ENCODE measurements at places on chromosomes 3 and 15. TPM values are rescaled to one million over a fixed set of nuclear protein-coding genes. Genes with fewer than 3 reads are reported as not detected.
A peak's percentile ranks its signal among the peaks of the same experiment; 100 is the strongest.

ZNF774 gene
- total RNA-seq: 11.9 TPM

SEMA7A gene
- 38.1 TPM for total RNA-seq

DAZL gene
- not detected for total RNA-seq

CLRN1 gene
- total RNA-seq: not detected

TRPM1 gene
- total RNA-seq: not detected

ACP3 gene
- total RNA-seq: 2.3 TPM

SAMMSON gene
- total RNA-seq: not detected

- H3K36me3 ChIP-seq: peaks cover 6% of the 10 kb centered on the region
- H3K4me3 ChIP-seq: no peak overlapping the region
- H3K27me3 ChIP-seq: no peaks in the 10 kb centered on the region
- H3K4me1 ChIP-seq: 0 out of 2 replicates have a peak, but pooled peaks cover 3% of the 10 kb centered on the region
These were observed 41.9 kb downstream of the SETD5 start for GRCh38 chr3:9439331-9439730.

DNA sequence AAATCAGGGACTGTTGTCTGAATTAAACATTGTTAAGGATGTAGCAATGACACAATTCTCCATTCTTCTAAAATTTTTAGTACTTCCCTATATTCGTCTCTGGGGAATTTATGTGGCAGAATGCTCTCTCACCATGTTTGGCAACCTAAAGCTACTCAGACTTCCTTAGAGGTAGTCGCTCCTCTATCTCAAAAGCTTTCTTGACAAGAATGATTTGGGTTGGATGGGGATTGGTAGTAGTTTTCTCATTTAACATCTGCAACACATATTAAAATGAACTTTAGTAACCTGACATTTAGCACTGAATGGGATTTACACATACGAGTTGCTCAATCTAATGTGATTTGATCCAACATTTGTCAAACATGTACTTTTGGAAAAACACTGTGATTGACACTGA is 233.3 kb downstream of the RBMS3 start:
- H3K27ac ChIP-seq: no peak overlapping the region
- H3K36me3 ChIP-seq: no peaks in the 10 kb centered on the region
- no peak overlapping the region for H3K4me3 ChIP-seq
- DNase-seq: no peak
- H3K4me1 ChIP-seq: peaks cover 11% of the 10 kb centered on the region

DNA sequence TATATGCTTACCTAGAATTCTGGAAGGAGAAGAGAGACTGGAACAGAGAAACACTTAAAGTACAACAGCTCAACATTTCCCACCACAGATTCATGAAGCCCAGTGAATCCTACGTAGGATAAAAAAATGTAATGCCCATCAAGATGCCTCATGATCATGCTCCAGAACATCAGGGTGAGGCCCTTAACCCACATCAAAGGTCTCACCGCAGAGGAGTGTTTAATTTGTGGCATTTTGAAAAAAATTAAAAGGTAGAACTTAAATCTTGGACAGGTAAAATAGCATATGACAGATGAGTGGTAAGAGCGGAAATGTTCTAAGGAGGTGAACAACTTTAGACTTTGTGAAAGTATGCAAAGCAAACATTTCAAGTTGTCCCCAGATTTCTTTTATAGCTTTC is 9.7 kb upstream of the SLC6A20 start:
- H3K4me3 ChIP-seq: no peak overlapping the region
- no peak for DNase-seq
- no peaks in the 10 kb centered on the region for H3K27me3 ChIP-seq
- no peak overlapping the region for H3K27ac ChIP-seq
- no peaks in the 10 kb centered on the region for H3K36me3 ChIP-seq

GRCh38 chr3:17686613-17687012 is 55.8 kb downstream of the TBC1D5 start:
- no peaks in the 10 kb centered on the region for H3K36me3 ChIP-seq
- H3K4me1 ChIP-seq: no peaks in the 10 kb centered on the region
- no peaks in the 10 kb centered on the region for H3K27me3 ChIP-seq

DNA sequence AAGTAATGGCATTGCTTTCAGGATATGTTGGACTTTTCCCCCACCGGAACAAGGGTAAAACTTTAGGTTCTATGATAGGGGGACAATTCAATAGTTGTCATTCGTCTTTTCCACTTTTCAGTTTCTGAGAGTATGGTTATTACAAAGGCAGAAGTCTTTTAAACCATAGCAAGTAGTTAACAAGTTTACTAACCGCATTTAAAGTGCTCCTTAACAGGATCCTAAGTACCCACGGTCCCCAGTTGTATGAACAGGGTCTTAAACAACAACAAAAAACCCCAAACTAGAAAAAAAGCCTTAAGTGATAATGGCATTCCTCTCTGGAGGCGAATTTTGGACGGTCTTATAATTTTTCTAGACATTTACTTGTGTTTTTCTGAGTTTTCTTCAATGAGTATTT is 831 bp downstream of the IFT57 start:
- peak overlapping the region; percentile 100 for H3K27ac ChIP-seq
- H3K36me3 ChIP-seq: no peaks in the 10 kb centered on the region
- DNase-seq: no peak
- H3K27me3 ChIP-seq: no peaks in the 10 kb centered on the region
- H3K4me1 ChIP-seq: peaks cover 5% of the 10 kb centered on the region

DNA sequence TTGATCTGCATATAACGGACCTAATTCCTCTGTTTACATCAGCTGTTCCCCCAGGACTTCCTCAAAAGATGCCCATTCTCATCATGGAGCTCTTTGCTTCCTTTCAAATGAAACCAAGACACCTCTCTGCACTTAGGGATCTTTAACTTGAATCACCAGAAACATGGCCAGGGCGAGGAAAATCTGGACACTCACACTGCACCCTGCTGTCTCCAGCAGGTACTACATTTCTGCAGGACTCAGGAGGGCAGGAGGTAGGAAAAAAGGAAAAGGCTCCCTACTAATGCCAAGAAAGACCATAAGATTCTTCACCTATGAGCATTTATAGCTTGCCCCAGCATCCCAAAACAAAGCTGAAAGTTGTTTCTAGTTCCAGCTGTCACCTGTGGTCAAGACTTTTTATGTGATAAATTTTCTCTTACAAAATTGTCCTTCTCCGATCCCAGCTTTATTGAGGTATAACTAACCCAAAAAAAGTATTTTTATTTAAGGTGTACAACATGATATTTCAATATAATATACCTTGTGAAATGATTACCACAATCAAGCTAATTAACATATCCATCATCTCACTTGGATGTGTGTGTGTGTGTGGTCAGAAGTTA is 87.3 kb upstream of the C15orf61 start:
- no peaks in the 10 kb centered on the region for H3K4me1 ChIP-seq
- H3K4me3 ChIP-seq: no peak overlapping the region
- H3K27ac ChIP-seq: no peak overlapping the region
- no peak for DNase-seq
- no peaks in the 10 kb centered on the region for H3K36me3 ChIP-seq

DNA sequence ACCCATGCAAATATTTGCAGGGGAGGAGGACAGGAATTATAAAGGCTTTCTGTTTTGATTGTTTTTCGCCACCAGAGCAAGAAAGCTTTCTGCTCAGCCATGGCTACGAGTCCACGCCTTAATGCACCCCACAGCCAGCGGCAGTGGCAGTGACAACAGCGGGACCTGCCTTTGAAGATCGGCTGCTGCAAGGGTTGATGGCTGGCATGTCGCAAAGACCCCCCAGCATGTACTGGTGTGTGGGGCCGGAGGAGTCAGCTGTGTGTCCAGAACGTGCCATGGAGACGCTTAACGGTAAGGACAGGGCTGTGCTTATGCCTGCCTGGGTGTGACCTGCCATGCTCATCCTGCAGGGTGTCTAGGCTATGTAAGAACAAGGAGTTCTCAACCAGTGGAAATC is 5.3 kb downstream of the LRRK1 start:
- peaks cover 10% of the 10 kb centered on the region for H3K4me1 ChIP-seq
- H3K4me3 ChIP-seq: no peak overlapping the region
- no peak for DNase-seq
- no peaks in the 10 kb centered on the region for H3K27me3 ChIP-seq
- no peak overlapping the region for H3K27ac ChIP-seq
- H3K36me3 ChIP-seq: no peaks in the 10 kb centered on the region

DNA sequence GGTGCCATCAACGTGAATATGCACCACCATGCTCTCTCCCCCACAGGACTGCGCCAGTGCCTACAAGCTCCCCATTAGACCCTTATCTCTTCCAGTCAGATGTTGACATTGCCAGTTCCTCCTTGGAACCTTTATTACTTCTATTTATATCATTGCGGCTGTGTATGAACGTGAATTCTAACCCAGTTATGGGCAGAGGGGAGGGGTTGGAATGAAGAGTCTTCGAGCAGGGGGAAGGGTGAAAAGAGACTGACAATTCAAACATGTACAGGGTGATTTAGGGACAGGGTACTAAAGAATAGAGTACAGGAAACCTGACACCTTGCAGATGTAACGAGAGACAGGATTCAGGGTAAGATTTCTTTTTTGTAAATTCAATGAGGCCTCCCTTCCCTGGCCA is 41.8 kb upstream of the ST6GAL1 start:
- peaks cover 13% of the 10 kb centered on the region for H3K4me1 ChIP-seq
- H3K27ac ChIP-seq: no peak overlapping the region
- H3K36me3 ChIP-seq: no peaks in the 10 kb centered on the region
- DNase-seq: no peak
- H3K4me3 ChIP-seq: no peak overlapping the region
- H3K27me3 ChIP-seq: no peaks in the 10 kb centered on the region

DNA sequence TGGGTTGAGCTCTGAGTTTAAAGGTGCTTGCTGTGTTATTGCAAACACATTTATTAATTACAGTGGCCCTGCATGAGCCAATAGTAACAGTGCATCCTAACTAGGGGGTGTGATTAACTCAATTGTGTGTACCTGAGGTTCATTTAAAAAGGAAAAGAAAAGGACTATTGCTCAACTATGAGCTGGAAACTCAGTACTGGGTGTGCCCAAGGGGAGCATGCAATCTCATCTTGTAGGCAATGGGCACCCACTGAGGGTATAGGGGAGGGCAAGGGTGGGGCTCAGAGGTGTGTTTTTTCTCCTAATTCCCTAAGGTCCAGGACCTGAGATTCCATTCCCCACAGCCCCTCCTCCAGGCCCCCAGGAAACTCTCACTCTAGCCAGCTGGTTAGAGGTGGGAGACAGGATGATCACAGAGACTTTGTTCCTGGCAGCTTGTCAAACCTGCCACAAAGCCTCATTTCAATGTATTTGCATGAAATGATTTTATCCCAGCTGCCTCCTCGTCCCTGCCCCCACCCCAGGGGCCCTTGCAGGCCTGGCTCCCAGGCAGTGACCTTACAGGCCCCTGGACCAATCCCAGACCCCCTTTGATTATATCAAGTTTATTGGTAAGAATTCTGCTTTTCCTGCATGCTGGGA is 220.7 kb downstream of the TBC1D2B start:
- H3K4me1 ChIP-seq: 0 out of 2 replicates have a peak, but pooled peaks cover under 1% of the 10 kb centered on the region
- H3K4me3 ChIP-seq: no peak overlapping the region
- no peak overlapping the region for H3K27ac ChIP-seq
- no peak for DNase-seq
- no peaks in the 10 kb centered on the region for H3K36me3 ChIP-seq

- H3K4me3 ChIP-seq: no peak overlapping the region
- no peak overlapping the region for H3K27ac ChIP-seq
- peak; percentile 10 for DNase-seq
- no peaks in the 10 kb centered on the region for H3K27me3 ChIP-seq
- H3K4me1 ChIP-seq: no peaks in the 10 kb centered on the region
- no peaks in the 10 kb centered on the region for H3K36me3 ChIP-seq
These were observed 118.0 kb downstream of the CHSY1 start for GRCh38 chr15:101133751-101134261.

DNA sequence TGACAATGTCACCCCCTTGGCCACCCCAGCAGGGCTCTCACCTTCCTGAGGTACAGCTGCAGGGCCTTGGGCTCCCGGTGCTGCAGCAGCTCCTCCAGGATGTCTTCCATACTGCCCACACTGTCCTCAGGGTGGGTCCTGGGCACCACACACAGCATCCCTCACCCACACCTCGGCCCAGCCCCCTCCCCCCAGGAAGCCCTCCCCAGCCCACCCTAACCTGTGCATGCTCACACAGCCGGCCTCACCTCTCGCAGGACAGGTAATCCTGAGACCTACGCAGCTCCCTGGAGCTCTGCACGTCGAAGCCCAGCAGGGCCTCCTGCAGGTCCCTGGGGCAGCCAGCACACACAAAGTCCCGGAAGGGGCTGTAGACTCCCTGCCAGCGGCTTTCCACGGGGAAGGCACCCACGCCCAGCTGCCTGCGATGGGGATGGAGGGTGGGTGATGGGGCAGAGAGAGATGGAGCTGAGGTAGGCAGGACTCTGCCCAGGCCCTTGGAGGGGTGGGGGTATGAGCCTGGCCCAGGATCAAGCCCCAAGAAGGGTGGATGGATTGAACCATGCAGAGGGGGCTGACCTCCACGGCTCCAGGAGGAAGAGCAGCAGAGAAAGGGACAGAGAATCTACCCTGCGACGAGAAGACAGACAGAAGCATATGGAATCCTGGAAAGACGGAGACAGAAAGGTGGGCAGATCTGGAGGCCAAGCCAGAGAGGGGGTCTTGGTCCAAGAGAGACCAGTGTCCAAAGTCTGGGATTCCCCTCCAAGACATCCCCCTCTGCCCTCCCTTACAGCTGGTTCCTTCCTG is 16.7 kb downstream of the ALS2CL start:
- no peak overlapping the region for H3K27ac ChIP-seq
- no peaks in the 10 kb centered on the region for H3K36me3 ChIP-seq
- no peaks in the 10 kb centered on the region for H3K27me3 ChIP-seq
- H3K4me3 ChIP-seq: no peak overlapping the region
- H3K4me1 ChIP-seq: no peaks in the 10 kb centered on the region

DNA sequence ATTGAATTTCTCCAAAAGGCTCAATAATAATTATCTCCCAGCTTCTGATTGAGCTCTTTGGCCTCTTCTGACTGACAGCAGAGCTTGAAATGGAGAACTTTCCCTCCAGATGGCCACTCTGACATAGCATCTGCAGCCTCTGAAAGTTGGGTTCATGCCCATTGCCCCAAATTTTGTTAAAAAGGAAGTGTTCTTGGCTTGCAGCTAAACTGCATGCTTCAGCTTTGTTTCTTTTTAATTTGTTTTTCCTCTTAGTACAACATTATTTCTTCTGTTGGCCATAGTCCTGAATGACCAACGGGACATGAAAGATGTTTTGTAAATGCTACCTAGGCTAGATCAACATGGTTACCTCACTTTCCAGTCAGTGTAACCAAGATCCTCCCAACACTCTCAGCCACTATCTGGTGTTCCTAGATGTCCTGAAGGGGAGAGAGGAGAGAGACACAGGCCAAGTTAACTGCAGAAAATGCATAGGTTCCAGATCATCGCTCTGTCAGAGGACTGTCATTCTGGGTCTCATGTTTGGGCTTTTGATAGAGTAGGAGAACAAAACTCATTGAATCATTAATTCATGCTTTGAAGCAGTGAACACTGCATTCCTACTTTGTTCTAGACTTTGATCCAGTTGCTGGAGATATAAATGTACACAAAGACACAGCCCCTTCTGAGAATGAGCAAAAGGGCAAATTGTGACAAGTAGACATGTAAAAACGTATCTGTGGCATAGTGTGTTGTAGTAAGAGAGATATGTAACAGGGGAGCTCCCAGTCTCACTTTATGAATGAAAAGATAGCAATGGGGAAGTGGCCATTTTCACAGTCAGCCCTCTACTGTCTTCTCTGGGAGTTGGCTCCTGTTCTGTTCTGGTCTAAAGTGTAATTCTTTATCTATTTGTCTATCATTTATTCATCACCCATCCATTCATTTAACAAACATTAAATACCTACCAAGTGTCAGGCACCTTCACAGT is 156.2 kb downstream of the ZNF621 start:
- DNase-seq: no peak
- H3K27ac ChIP-seq: no peak overlapping the region
- no peaks in the 10 kb centered on the region for H3K27me3 ChIP-seq
- no peak overlapping the region for H3K4me3 ChIP-seq
- H3K36me3 ChIP-seq: no peaks in the 10 kb centered on the region

GRCh38 chr3:69725994-69726571 is 13.2 kb upstream of the MITF start:
- H3K4me1 ChIP-seq: 0 out of 2 replicates have a peak, but pooled peaks cover 4% of the 10 kb centered on the region
- no peak for DNase-seq
- no peak overlapping the region for H3K27ac ChIP-seq
- H3K27me3 ChIP-seq: no peaks in the 10 kb centered on the region
- H3K4me3 ChIP-seq: no peak overlapping the region

All from Caco-2 (cell line).